NCI-H510A treated with DMSO at 0.1 percent for 48 hours (cell line): ENCODE measurements at places on chromosomes 7 and 10.

- no peak for DNase-seq
Measured at GRCh38 chr10:24901686-24902399, 50.6 kb downstream of the PRTFDC1 start.

DNA sequence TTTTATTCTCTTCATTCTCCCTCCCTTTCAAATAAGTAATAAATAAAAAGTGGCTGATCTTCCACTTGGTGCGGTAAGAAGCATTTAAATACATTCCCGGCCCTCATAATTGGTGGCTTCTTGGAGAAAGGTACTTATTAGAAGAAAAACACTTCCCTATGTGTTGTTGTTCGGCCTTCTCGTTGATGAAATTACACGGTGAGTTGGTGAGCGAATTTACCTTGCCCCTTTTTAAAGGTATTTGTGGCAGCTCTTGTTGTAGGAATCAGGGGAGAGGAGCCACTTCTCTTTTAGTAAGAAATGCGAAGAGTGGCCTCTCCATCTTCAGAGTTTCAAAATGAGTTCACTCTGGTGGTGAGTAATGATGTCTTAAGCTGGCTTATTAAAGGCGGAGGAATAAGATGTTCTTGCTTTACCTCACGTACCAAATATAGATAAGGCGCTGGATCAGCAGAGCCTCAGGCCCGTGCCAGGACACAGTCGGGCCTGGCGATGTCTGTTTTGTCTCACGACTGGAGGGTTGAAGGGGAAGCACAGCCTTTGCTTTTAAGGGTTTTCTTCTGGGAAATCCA, 135.9 kb downstream of the CUX1 start:
- no peak for DNase-seq

DNA sequence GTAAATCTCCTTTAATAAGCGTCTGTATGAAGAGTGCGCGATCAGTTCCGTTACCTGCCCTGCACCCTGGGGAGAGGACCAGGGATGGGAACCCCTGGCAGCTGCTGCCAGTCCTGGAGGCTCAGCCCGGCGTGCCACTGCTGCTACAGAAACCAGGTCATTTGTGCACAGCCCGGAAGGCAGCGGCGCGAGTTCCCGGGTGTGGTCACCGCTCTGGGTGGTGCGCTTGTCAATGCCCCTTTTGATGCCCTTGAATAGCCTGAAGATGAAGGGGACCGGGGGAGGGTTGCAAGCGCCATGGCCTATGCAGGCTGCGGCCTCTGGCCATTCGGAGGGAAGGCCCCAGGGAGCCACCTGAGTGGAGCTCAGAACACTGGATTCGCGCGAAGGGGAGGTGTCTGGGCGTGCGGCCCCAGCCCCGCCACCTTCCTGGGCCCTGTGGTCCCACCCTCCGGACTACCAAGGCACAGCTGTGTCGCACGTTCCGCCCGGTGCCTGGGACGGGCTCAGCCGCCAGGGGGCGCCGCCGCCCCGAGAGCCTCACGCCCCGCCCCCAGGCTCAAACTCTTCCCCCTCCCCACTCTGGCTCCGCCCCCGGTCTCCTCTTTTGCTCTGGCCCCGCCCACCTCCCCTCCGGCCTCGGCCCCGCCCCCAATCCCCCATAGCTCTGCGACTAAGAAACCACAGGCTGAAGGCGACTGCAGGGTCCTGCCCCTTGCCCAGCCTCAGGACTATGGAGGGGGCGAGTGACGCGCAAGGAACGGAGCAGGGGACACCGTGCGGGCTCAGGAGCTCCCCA, 16.5 kb downstream of the AP5Z1 start:
- DNase-seq = no peak

- no peak for DNase-seq
Measured at GRCh38 chr10:109343293-109343692, 580.0 kb downstream of the XPNPEP1 start.

DNA sequence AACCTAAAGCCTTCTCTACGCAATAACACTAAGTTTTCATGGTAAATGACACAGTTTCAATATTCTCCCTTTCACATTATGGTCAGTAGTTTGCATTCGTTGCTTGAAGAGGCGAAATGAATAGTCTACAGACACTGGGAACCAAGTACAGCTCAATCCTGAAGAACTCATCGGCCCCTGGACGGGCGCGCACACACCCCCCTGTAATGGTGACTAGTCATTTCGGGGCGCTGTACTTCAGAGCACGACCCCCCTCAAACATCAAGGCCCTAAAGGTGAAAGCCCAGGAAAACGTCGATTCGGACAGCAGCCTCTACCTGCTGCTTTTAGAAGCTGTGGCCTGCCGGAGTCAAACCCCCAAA, 1.0 kb downstream of the NT5C2 start:
- DNase-seq = no peak
